ENCODE measurements at places on chromosomes 5 and 9. TPM values are rescaled to one million over a fixed set of nuclear protein-coding genes. Genes with fewer than 3 reads are reported as not detected.

Gene C9orf50
- not detected for polyA plus RNA-seq

Gene PPP2R2B
- polyA plus RNA-seq: not detected

Gene CENPP
- 4.8 TPM for polyA plus RNA-seq

Gene NR5A1
- polyA plus RNA-seq: not detected

Gene ANKRD33B
- polyA plus RNA-seq: 1.3 TPM

Gene LAMC3
- polyA plus RNA-seq: not detected

Gene FCN1
- polyA plus RNA-seq: 5.1 TPM

Gene SPATA31E1
- polyA plus RNA-seq: not detected

Gene RGS14
- polyA plus RNA-seq: 18.5 TPM

Gene KCNV2
- not detected for polyA plus RNA-seq

Gene BARX1
- not detected for polyA plus RNA-seq

Gene TMC1
- not detected for polyA plus RNA-seq

Gene SLC35A4
- 107 TPM for polyA plus RNA-seq

Gene ZDHHC11B
- not detected for polyA plus RNA-seq

Gene PCDHGB7
- not detected for polyA plus RNA-seq

Gene CDC20B
- polyA plus RNA-seq: not detected

Gene CDKN2A
- 4.6 TPM for polyA plus RNA-seq

Gene PPIC
- polyA plus RNA-seq: not detected

Gene TMEM232
- polyA plus RNA-seq: 1.3 TPM

Gene SHISAL2B
- polyA plus RNA-seq: not detected

Gene LHX3
- not detected for polyA plus RNA-seq

Gene SV2C
- polyA plus RNA-seq: not detected

Gene GRM6
- not detected for polyA plus RNA-seq

All from naive B cell (primary cell).